Right forelimb (tissue), 1 donor: ENCODE measurements at places on chromosomes 5 and 9.

DNA sequence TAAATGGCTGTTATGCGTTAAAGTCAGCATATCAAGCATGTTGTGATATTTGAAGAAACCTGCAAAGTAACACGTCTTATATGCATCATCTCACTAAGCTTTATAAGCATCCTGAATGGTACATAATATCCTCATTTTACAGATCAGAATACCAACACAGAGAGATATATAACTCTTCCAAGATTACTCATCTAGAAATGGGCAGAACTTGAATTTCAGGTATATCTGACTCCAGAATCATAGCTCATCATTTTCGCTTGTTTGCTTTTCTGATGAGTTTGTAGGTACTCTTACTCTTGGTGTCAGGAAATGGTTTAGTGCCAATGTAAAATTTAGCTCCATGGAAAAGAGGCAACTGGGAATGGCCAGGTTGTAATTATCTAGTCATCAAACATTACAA, 232.3 kb upstream of the ANKH start:
- DNase-seq = no peak

DNA sequence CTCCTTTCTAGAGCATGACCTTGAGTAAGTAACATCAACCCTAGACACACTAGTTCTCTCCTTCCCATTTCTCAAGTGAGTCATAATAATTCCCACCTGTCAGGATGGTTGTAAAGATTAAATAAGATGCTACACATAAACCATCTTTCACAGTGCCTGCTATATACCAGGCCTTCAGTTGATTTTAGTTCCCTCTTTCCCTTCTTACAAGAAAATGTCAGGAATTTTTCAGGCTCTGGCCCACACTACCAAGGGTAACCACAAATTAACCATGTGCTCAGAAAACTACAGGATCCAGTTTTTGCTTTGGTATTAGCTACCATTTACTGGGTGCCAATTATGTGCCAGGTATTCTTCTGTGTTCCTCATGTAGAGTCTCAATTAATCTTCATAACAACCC, 42.7 kb upstream of the RARS1 start:
- DNase-seq = no peak

- no peak for DNase-seq
These were observed 820.0 kb upstream of the SEMA6A start for GRCh38 chr5:117394506-117395157.

DNA sequence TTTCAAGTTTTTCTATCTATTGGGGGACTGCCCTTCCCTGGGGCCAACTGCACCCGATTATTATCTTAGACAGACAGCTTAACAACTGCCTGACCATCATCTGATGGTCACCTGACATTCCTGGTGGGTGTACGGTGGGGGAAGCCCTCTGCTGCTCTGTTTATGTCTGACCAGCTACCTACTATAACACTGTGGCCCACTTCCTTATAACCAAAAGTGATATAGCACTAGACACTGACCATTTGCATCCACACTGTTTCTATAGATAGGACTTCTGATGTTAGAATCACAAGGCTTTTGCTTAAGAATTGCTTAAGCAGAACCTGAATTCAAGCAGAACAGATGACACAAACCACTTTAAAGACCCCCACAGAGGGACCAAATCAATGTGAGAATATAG, 110.5 kb upstream of the RAI14 start:
- no peak for DNase-seq

GRCh38 chr5:68269820-68270219, 54.3 kb downstream of the PIK3R1 start:
- no peak for DNase-seq

DNA sequence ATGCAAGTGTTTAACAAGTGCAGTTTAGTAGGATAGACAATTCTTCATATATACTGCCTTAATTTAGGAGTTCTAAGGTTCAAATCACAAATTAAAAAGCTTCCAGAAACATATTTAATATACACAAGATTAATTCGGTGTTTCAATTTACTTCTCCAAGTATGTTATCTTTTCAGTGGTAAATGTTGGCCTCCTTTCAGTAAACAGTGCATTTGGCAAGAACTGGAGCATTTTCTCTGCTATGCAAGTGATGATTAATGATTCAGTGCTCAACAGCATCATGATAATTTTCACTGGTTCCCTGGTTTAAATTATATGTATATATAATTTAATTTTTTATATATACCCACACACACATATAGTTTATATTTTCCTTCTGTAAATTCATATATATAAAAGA, 541.7 kb downstream of the EFNA5 start:
- no peak for DNase-seq

GRCh38 chr5:122156724-122157325, 27.5 kb downstream of the ZNF474 start:
- DNase-seq = no peak
